ENCODE measurements at places on chromosomes 1 and 21.

DNA sequence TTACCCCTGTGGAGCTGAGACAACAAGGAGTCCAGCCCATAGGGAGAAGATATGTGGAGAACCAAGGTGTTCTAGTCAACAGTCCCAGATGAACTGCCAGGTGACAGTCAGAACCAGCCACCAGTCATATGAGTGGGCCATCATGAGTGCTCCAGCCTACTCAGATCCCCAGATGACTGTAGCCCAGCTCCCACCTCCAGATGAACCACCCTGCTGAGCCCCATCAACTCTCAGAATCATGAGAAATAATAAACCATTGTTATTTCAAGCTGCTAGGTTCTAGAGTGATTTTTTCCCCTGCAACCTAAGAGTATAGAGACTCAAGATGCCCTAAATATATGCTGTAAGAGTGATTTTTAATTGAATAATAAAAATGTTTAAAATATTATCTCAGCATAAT, 444.2 kb downstream of the GPATCH2 start:
- no peak for DNase-seq

GRCh38 chr1:162988869-162989268, 80.3 kb upstream of the RGS4 start:
- DNase-seq, result no peak

GRCh38 chr1:100428160-100428559, 75.9 kb downstream of the CDC14A start:
- DNase-seq, result no peak

DNA sequence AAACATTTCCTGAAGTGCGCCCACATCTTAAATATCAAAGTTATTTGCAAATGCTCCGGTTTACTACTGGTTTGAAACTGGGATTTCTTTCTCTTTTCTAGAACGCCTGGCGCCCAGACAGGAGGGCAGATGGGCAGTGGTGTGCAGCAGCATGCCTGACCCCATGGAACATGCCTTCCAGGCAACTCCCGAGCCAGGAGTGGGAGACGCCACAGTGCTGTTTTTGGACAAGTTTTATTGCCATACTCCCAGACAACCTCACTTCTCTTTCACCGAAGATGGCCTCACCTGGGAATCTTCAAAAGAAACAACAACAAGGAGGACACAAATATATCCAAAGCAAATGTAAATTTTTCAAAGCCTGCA, 21.5 kb downstream of the UBE2G2 start:
- DNase-seq, result no peak

DNA sequence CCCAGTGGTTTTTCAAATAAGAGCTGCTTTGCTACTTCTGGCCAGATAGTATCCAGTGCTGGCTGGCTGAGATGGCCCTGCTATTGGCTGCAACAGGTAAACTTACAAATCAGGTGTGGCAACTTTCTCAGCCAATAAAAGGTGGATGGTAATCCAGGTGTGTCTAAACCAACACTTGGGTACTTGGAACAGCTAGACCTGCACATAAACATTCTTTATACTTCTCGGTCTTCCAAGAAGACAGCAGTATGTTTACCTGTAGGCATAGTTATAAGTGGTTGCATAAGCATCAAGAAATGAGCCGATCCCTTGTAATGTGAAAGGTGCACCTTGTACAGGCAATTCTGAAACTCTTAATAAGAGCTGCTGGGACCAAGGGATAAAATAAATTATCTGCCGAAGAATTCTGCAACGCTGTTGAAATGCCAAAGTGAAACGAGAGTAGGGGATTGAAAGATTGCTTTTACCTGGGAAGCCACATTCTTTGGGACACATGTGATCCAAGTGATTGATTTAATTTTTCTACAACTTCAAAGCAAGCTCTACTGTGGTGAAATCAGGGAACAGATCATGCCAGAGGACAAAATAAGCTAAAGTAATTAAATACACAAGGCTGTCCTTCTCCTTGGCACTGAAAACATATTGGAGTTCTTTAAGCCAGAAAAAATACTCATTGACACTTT, at the start of gene CLDN8:
Gene CLDN8, minus strand, starts transcription at position 57 of the 683 bp plus-strand sequence. CDS start 172 bp downstream, outside the sequence.
- no peak for DNase-seq

All from COLO829 (cell line).